ENCODE measurements at places on chromosomes 1 and 21. TPM values are rescaled to one million over a fixed set of nuclear protein-coding genes. Genes with fewer than 3 reads are reported as not detected.

DNA sequence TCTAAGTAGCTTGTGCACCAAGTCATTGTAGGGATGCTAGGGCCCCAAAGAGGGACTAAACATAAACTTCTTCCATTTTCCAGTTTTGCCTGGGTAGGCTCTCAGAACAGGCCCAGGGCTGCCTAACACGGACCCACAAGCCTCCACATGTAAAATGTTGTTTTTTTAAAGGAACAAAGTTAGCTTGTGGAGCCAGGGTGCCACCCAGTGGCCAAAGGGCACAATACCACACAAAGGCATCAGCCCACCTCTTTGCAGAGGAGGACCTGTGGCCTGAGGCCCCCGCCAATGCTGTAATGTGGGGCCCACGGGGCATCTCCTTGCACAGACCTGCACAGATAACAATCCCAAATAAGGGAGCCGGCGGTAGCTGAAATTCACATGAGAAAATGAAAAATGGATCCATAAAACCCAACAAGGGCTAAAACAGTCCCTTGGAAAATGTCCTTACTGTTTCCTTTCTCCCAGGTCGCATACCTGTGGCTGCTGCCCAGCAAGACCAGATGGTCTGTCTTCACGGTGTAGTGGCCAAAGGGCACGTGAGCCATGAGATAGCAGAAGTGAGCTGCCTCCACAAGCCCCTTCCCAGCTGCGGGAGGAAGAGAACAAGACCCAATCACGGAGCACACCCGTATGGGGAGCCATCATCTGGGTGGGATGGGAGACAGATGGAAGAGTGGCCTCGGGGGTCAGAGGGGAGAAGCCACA, 23.8 kb downstream of the SEC16B start:
- H3K27me3 ChIP-seq, result peaks cover 7% of the 10 kb centered on the region
- no peaks in the 10 kb centered on the region for H3K4me1 ChIP-seq
- no peaks in the 10 kb centered on the region for H3K36me3 ChIP-seq
- peak; percentile 59 for DNase-seq
- no peak overlapping the region for H3K27ac ChIP-seq

The MR1 gene
- total RNA-seq, result 22.5 TPM

DNA sequence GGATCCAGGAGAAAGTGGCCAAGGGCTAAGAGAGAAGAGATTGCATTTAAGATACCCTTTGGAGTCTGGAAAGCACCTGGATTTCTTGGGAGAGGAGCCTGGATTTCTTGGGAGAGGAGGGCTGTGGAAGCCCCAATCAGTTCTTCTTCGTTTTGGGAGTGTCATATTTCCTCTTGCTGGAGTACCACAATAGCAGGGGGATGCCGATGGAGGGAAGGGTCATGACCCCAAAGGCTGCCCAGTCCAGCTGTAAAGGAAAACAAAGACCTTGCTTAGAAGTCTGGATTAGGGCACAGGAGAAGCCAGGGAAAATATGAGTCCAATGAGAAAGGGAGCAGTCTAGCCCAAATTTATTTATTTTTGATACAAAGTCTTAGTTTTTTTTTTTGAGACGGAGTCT, 11.3 kb downstream of the SSR2 start:
- no peaks in the 10 kb centered on the region for H3K27me3 ChIP-seq
- no peak overlapping the region for H3K4me3 ChIP-seq
- no peak for DNase-seq
- H3K4me1 ChIP-seq, result peaks cover 12% of the 10 kb centered on the region
- peaks cover 45% of the 10 kb centered on the region for H3K36me3 ChIP-seq

GRCh38 chr1:155002464-155003226, at the start of gene ZBTB7B:
Gene ZBTB7B (plus strand): TSS chr1:155002802. CDS start chr1:155014661, 11,859 bp downstream.
- no peak for DNase-seq
- H3K4me3 ChIP-seq, result peak within 1 kb of the TSS; percentile 91
- no peaks in the 10 kb centered on the region for H3K27me3 ChIP-seq
- peaks cover 13% of the 10 kb centered on the region for H3K36me3 ChIP-seq

The TFAP2E gene
- 0.19 TPM for total RNA-seq

GRCh38 chr1:3543076-3544039, 68.0 kb downstream of the MEGF6 start:
- no peak for DNase-seq
- H3K27me3 ChIP-seq, result no peaks in the 10 kb centered on the region
- H3K4me3 ChIP-seq, result no peak overlapping the region
- no peaks in the 10 kb centered on the region for H3K4me1 ChIP-seq

DNA sequence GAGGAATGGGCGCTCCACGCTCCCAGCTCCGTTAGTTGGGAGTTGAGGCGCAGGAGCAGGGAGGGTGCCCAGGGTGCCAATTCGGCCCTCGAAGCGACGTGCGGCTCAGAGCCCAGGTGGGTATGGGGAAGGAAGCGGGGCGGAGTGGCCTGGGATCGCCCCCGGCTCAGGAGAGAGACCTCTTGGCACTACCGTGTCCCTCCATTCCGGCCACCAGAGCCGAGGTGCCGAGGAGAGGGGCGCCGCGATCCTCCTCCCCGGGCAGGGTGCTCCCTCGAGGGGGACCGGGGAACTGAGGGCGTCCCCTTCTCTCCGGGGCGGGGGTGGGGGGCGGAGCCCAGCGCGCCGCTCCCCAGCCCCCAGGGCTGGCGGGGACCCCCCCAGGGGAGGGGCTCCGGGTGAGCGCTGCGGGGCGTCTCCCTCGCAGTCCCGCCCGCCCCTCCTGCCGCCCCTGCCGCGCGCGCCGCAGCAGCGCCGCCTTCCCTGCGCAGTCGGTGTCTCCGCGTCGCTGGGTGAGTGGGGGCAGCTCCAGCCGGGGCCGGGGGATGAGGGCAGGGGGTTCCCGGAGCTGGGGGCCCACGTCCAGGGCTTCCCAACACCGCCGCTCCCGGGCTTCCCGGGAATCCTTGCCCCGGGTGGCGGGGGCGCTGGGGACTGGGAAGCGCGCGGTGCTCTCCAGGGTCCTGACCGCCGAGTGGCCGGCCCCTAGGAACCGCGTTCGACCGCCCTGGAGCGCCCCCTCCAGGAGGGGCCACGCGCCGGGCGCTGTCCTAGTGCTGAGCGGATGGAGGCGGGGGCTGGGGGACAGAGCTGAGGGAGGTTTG, at the start of gene HPCA:
Gene HPCA, plus strand, starts transcription at position 488 of the 824 bp plus-strand sequence. CDS start 2,408 bp downstream, outside the sequence.
- H3K27ac ChIP-seq, result no peak within 1 kb of the TSS
- H3K4me3 ChIP-seq, result no peak within 1 kb of the TSS
- peaks cover 54% of the 10 kb centered on the region for H3K27me3 ChIP-seq
- H3K4me1 ChIP-seq, result peaks cover 2% of the 10 kb centered on the region

Data from activated naive CD4-positive, alpha-beta T cell treated with anti-CD3 and anti-CD28 coated beads for 36 hours (primary cell).